ENCODE measurements at places on chromosomes 2 and 18.

DNA sequence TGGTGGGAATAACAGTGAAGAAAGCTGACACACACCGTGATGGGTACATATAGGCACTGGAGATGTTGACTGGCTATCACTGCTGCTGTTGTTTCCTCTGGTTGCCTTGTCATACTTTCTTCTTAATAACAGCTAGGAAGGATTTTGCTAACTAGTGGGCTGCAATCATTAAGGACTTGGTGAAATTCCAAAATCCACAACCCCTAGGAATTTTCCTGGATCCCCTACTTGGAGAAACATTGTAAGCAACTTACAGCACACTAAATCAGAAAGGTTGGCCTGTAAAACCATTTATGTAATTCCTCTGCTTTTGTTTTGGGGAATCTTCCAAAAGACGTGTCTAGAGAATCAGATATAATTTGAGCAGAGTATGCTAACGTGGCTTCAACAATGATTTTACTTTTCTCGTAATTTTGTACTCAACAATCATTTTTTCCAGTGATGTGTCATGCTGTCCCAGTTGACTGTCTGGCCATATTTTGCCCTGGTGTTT lies 8.0 kb upstream of the COL3A1 start:
- no peak for DNase-seq

- DNase-seq: no peak
These were observed 33.0 kb downstream of the CRACDL start for GRCh38 chr2:98903064-98903355.

GRCh38 chr18:26267357-26267930 lies 41.2 kb downstream of the TAF4B start:
- DNase-seq: no peak

GRCh38 chr2:2324119-2324518 lies 7.0 kb downstream of the MYT1L start:
- DNase-seq: no peak

Data from esophagus squamous epithelium (tissue), 5 donors.